ENCODE measurements at places on chromosomes 5 and 9.

DNA sequence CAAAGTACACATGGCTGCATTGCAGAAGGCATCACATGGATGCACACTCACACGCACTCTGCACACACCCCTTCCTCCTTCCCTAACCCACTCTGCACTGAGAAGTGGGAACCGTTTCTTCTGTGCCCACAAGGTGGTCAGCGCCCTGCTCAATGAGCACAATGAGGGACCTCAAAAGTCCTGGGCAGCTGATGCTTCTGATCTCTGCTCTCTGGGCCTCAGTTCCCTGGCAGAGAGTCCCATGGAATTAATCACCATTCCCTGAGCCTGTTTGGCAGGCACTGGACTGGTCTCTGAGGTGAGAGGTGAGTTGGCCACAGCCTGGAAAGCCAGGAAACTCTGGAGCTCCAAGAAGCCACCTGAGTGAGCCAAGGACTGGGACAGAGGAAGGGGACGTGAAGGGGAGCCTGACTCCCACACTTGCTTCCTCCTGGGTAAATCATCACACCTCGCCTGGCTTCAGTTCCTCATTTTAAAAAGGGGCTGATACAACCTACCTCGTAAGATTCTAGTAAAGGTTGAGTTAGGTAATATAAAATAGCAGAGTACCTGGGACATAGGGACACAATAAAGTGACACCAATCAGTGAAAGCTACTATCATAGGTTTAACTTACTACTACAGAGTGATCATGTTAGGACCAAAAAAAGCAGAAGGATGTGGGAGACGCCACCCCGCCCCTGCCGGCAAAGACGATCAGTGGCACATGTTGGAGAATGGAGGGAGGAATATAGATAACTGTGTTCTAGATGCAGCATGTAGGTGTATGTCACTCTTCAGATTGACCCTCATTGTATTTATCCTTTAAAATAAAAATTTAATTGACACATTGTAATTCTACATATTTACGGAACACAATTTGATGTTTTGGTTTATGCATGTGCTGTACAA lies 21.1 kb upstream of the IGFBPL1 start:
- no peak for DNase-seq

- DNase-seq, result no peak
Measured at GRCh38 chr9:70285981-70286598, 27.3 kb downstream of the SMC5 start.

DNA sequence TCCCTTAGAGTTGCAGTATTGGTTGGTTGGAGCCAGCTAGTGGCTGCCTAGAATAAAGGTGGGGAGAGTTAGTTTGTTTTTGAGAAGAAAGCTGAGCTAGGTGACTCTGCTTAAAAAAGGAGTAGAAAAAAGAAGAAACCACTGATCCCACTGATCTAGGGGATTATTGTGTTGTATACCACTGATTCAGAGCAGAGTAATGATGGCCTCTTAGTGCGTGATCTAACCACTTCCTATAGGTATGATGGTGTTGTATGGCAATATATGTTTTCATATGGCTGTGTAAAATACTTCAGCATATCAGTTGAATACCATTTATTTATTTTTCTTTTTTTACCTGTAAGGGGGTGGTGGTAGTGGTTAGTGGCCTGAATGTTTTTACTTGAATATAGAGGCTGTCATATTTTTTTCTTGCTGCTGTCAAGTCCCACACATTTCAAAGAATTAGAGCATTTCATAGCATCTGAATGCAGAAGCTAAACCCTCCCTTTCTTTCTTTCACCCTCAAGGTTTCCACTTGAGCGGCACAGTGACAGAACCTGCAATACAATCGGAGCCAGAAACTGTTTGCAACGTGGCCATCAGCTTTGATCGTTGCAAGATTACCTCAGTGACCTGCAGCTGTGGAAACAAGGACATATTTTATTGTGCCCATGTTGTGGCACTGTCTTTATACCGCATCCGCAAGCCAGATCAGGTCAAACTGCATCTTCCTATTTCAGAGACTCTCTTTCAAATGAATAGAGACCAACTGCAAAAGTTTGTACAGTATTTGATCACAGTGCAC lies 140.3 kb downstream of the ZSWIM6 start:
- no peak for DNase-seq

DNA sequence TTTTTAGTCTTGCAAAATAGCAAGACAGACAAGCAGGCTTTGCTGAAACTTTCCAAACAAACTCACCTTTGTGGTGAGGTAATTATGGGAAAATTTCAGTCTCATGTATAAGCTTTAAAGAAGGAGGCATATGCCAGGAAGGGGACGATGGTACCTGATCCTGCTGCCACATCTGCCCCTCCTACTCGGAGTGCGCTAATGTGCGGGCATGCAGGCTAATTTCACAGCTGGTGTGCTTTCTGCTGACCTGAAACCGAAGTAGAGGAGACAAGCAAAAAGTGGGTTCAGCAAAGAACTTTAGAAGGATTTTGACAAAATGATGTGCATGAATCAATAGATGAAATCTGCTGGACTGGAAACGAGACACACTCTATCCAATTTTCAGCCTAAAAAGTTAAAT lies 117.1 kb upstream of the IRX4 start:
- no peak for DNase-seq

DNA sequence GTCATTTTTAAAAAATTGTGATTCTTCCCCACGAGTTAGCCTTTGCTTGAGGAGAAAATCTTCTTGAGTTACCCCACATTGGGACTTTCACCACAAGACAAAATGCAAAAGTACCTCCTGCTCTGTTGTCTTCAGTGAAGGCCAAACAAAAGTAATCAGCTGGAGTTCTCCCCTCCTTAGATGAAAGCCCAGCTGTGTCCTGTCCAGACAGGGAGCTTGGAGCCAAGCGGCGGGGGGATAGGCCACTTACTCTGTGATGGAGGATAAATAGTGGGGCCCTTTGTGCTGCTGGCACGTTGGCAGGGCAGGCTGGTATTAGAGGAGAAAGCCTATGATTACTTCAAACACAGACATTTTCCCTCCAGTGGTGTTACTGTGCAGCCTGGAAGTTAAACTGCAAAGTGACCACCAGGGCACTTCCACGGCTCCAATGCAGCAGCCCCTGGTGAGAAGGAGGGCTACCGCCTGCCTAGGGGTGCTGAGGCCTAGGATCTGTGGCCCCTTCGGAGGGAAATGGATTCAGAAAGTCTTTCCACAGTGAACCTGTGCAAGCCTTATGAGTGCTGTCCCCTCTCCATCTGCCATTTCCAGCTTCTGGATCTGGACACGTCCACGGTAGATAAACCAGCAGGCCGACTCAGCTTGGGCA lies 155.0 kb downstream of the TMEM167A start:
- DNase-seq, result no peak

- no peak for DNase-seq
Measured at GRCh38 chr9:121972501-121972981, 120.6 kb downstream of the TTLL11 start.

DNA sequence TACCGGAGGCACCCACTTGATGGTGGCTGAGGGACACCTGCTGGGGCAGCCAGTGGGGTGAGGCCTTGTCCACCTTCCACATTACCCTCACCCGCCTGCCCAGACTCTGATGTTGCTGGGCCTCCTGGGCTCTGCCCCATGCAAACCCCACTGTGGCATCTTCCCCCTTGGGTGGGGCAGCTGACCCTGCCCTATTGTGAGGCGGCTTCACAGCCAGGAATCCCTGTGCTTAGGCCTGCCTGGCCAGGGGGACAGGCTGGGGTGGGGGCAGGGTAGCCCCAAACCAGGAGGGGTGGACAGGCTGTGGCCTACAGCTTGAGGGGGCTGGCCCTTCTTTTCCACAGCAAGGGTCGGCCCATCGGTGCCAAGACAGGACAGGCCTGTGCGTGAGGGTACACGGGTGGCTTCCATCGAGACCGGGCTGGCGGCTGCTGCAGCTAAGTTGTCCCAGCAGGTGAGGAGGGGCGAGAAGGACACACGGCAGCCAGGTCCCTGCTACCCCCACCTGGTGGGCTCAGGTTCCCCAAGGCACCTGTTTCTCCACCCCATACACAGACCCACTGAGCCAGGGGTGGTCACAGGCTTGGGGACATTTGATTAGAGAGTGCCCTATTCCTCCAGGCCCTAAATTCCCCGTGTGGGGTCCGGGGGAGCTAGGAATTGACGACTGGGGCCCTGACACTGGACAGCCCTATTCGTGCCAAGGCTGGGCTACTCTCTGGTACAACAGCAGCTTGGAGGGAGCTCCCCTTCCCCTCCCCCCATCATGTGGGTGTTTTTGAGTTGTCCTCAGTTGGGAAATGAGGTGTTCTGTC lies 99.2 kb downstream of the PHF2 start:
- no peak for DNase-seq

- no peak for DNase-seq
Measured at GRCh38 chr9:6955251-6955921, 197.6 kb downstream of the KDM4C start.

DNA sequence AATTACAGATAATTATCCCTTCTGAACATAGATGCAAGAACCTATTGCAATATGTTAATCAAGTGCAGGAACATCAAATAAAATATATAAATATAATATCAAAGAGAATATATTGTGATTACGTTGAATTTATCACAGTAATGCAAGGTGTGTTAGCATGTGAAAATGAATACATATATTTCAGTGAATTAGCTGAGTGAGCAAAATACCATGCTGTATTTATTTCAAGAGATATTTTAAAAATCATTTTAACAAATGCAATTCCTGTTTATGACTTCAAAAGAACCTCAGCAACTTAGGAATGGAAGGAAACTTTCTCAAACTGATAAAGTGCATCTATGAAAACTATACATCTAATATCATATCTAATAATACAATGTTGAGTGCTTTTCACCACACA lies 856.9 kb upstream of the PTPRD start:
- no peak for DNase-seq

- peak; percentile 65 for DNase-seq
Measured at GRCh38 chr5:159444441-159445082, 114.3 kb upstream of the IL12B start.

DNA sequence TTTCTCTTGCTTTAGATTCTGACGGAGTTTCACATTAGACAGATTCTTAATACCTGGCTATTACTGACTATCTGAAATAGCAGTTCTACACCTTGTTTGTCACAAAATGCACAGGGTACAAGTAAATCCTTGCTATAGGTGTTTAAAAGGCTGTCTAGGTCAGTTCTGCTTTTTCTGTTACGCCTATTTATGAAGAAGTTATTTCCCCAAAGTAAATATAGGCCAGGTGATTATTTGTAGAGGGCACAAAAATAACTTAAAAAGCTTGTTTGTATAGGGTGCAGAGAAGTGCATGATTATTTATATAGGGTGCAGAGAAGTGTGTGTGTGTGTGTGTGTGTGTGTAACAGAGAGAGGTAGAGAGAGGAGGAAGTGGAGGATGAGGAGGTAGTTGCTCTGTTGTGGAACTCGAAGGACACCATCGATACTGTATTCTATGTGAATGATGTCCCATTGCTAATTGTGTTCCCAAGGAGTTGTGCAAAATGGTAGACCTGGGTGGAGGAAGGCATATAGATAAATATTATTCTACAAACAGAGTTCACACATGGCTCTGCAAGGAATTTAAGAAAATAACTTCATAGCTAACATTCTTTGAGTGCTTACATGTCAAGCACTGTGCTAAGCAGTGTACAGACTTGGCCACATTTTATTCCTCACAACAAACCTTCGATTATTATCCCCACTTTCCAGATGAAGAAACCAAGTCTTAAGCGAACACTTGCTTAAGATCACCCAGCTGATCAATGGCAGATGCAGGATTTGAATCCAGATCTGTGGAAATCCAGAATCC lies 96.3 kb upstream of the EQTN start:
- DNase-seq, result peak; percentile 12
